Stimulated activated CD4-positive, alpha-beta T cell treated with anti-CD3 and anti-CD28 coated beads, TNF-alpha, amount 100 ng/mL, for 24 hours (primary cell): ENCODE measurements at places on chromosomes 2 and 18.

GRCh38 chr2:75087736-75088135 is 111.6 kb downstream of the TACR1 start:
- DNase-seq: no peak

DNA sequence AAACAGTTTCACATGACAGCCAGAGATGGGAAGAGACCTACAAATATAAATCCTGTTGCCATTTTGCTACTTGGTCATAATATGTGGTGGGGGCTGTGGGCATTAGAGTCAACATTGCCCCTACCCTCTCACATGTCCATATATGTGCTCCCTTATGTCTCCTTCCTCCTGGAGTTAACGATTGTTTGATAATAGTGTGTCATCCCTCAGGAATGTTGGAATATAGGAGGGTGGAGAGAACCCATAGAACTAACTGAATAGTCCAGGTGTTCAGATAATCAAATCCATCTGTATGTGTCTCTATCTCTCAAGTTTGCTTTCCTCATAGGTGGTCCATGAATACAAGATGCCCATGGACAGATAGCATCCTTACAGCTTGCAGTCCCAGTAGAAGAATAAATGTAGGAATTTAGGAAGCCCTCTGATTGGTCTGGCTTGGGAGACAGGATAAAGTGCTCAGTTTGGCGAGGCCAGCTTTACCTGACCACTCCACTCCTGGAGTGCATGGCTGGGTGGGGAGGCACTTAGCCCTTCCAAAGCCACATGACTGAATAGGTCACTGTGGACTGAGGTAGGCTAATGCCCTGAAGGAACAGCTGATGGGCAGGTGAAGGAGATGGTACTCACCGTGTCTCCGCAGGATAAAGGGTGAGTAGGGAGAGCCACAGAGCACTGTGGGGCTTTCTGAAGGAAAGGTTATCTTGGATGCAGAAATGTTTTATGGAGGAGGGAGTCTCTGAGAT is 166.9 kb downstream of the CDCA7 start:
- DNase-seq: no peak

DNA sequence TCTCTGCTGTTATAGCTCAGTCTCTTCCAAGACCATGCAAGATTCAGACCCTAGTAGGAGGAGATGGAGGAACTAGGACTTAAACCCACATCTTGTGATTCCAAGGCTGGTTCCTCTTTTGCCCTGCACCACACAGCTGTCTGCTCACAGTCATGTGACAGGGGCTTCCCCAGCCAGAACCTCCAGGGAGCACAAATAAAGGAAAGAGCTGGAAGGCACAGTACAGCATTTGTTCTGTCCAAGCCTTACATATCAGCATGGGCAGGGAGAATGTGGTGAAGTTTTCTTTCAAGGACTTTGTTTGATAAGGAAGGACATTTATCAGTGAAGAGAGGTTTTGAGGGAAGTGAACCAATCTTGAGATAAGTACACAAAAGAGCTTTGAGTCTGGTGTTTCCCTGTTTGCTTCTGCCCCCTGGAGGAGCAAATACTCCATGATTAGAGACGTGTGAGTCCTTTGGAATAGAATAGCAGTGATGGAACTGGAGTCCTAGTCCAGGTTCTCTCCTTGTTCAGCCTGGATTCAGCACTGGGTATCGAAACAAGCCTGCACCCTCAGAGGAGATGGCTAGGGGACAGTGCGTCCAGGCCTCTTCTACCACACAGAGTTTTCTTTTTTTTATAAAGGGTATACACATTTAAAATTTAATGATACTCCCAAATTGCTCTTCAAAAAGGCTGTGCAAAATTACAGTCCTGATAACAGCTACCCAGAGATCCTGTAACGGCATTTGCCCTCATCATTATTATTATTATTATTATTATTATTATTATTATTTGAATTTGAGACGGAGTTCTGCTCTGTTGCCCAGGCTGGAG is 24.6 kb upstream of the CASP10 start:
- DNase-seq: no peak

GRCh38 chr2:107263628-107264027 is 377.7 kb upstream of the ST6GAL2 start:
- DNase-seq: no peak

GRCh38 chr2:202035089-202035940 is 1.7 kb downstream of the FZD7 start:
- DNase-seq: peak; percentile 25

GRCh38 chr18:51513517-51513916 is 316.0 kb upstream of the MEX3C start:
- DNase-seq: no peak

GRCh38 chr2:3493615-3494007 is 25.7 kb downstream of the ADI1 start:
- DNase-seq: no peak

- DNase-seq: no peak
Observed at GRCh38 chr18:14944838-14945237, 196.9 kb downstream of the ANKRD30B start.

- no peak for DNase-seq
Observed at GRCh38 chr2:69030800-69031428, 17.9 kb downstream of the ANTXR1 start.

DNA sequence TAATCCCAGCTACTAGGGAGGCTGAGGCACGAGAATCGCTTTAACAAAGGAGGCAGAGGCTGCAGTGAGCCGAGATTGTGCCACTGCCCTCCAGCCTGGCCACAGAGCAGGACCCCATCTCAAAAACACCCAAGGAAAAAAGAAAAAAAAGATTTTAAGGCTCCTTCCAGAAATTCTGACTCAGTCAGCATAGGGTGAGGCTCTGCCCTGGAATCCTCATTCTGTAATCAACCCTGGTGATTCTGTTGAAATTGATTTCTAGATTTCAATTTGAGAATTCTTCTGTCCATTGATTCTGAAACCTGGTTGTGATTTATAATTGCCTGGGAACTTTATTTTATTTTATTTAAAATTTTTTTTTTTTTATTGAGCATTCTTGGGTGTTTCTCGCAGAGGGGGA is 27.1 kb upstream of the VPS4B start:
- DNase-seq: no peak

DNA sequence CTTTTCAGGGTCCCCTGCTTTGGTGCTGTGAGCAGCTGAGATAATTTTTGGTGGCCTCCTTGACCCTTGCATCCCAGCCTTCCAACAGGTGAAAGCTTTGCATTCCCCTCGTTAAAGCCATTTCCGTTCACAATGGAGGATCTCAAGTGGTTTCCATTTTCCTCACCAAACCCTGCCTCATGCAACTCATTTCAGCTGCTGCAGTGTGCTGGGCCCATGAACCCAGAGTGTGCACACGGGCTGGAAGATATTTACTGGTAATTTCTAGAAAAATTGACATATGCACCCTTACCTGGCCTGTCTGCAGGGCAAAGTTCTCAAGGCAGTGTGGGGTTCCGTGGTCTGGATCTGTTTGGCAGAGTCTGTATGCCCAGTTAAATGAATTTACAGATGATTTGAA is 246.8 kb upstream of the HS6ST1 start:
- DNase-seq: no peak

GRCh38 chr2:33378556-33379210 is 97.8 kb upstream of the RASGRP3 start:
- no peak for DNase-seq

DNA sequence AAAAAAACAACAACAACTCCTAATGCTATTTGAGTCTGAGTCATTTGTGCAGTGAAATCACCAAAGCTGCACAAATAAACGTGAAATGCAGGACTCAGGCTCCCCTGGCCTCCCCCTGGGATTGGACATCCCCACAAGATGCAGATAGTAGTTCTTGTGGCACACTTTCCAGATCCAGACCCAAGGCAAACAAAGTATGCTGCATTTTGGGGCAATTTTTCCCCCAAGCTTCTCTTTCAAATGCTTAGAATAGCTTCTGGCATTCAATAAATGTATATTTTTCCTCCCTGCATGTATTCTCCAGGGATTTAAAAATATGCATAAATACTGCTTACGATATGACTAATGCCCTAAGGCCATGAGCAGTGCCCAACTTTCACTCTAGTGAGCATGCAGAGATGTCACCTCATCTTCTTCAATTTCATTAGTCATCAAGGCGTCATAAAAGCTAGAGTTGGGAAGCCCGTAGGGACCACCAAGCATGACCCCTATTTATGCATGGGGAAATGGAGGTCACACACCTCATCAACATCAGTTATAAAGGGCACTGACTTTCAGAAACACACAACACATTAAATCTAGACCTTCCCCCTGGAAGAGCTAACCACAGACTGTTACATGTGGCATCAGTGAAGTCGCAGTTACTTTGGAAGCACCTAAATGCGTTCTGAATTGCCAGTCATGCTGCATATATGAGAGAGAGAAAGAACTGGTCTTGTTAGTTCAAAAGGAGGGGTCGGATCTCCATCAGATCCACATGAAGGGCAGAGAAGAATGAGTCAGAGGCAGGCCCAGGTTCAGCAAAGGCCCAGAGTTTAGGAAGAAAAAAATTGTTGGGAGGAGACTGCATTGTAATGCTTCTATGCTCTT is 374.1 kb downstream of the LPIN1 start:
- DNase-seq: no peak

DNA sequence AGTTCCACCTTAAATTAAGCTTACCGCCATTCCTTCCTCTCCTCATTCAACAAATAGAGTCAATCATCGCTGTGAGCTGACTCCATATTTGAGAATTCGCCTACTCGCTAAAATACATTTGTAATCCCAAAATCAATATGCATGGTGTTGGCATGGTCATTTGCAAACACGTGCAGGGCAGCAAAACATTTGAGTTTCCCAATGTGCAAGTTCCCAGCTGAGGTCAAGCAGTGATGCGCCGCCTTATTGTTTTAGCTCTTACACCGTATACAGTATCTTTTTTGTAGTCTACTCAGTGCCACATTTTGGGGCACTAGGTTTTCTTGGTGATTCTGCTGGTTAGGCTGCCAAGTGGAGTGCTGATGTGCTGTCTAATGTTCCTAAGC is 73.3 kb upstream of the MGAT4A start:
- no peak for DNase-seq

DNA sequence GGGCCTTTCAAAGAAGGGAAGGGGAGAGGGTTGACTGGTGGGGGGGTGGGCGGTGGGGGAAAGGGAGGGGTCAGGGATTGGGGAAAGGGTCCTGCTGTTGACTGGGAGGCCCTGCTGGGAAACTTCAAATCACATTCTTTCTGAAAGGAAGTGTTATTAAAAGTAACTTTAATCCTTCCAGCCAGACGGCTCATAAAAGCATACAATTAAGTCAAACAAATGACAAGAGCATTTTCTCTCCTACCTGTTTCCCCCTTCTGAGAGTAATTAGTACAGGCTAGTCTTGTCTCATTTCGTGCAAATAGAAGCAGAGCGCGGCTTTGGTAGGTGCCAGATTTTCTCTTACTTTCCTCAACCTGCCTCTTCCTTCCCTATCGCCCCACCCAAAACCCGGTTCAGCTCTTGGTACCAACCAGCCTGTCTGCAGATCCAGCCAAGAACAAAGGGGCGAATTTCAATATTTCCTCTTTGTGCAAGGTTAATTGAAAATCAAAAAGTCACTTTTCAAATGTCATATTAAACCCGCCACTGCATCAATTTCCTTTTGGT is 2112.6 kb upstream of the PIK3C3 start:
- no peak for DNase-seq

DNA sequence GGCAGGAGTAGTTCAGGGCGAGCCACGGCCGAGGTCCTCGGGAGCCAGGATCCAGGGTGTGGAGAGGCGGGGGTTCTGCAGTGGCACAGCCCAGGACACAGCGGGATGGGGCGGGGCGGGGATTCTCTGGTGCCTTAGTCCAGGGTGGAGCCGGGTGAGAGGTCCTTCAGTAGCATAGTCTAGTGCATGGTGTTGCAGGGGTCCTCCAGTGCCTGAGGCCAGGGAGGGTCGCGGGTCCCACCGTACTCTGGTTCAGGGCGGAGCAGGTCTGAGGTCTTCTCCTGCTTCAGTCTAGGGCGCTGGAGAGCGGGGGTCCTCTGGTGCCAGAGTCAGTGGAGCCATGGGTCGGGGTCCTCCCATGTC is 131.1 kb downstream of the CCDC74A start:
- DNase-seq: no peak

GRCh38 chr2:107259408-107260195 is 373.6 kb upstream of the ST6GAL2 start:
- DNase-seq: no peak

GRCh38 chr2:7022492-7023385 is 105.5 kb downstream of the RNF144A start:
- DNase-seq: no peak

- no peak for DNase-seq
Observed at GRCh38 chr2:128261245-128262128, 57.2 kb downstream of the HS6ST1 start.

DNA sequence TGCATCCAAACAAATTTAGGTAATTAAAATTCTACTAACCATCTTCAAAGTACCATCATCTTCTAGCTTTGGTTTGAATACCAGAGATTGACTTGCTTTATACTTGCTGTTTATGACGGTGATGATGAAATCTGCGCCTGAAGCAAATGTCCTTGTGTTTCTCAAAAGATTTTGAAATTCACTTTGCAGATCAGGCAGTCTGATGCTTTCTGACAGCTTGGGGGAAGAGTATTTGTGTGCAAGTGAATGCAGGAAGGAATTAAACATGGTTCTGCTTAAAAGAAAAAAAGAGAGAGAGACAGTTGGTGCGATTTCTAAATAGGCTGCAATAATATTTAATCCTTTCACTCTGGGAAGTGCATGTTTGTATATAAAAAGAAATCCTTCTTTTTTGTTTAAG is 29.6 kb downstream of the CSRNP3 start:
- DNase-seq: no peak

GRCh38 chr18:3663870-3664512 is 214.0 kb downstream of the TGIF1 start:
- no peak for DNase-seq

GRCh38 chr2:177211169-177211568 is 1.4 kb upstream of the HNRNPA3 start:
- DNase-seq: no peak

DNA sequence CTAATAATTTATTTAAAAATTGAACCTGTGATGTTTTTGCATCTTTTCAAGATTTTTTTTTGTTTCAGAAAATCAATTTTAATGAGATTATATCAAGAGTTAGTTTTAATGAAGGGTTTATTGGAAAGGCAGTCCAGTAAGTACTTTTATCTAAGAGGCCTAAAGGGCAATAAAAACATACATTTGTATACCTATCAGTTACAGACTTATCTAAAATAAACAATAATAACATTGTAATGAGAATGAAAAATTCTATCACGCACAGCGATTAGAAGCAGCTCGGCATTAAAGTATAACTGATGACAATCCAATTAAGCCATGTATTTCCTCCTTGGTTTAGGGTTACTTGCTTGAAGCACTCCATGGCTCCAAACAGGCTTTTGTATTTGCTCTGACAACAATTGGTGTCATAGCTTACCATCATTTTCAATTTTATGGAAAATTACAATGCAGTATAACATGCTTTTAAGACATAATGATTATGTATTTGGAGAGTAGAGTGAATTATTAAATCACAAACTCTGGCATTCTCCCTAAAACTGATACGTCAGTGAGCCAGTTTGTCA is 629.4 kb downstream of the TSN start:
- DNase-seq: no peak

- DNase-seq: no peak
Observed at GRCh38 chr2:10819714-10820314, 7.2 kb upstream of the PDIA6 start.

GRCh38 chr2:173941567-173941966 is 23.6 kb downstream of the SP3 start:
- no peak for DNase-seq

GRCh38 chr18:36158266-36158867 is 28.7 kb downstream of the ELP2 start:
- DNase-seq: no peak
